ENCODE measurements at places on chromosomes 1 and 21. TPM values are rescaled to one million over a fixed set of nuclear protein-coding genes. Genes with fewer than 3 reads are reported as not detected.

AADACL4 gene
- 0.36 TPM for total RNA-seq

GUCA2B gene
- not detected for total RNA-seq

RABIF gene
- 6.5 TPM for total RNA-seq

DNA sequence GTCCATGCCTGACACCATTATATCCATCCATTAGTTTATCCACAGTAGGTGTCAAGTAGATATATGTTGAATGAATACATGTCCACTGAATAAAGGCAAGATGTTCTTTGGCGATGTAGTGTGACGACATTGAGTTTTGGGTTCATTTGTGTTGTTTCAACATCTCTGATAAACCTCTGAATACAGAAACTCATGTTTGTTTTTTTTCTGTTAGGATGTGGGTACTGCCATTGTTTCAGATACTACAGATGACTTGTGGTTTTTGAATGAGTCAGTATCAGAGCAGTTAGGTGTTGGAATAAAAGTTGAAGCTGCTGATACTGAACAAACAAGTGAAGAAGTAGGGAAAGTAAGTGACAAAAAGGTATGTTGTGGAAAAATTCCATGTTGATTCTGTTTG lies 28.1 kb downstream of the MDM4 start:
- no peaks in the 10 kb centered on the region for H3K4me1 ChIP-seq
- H3K4me3 ChIP-seq, result no peak overlapping the region
- no peak for DNase-seq
- peaks cover 61% of the 10 kb centered on the region for H3K36me3 ChIP-seq
- no peaks in the 10 kb centered on the region for H3K27me3 ChIP-seq

GRCh38 chr1:6103111-6103853 lies 57.6 kb downstream of the KCNAB2 start:
- DNase-seq, result no peak
- no peaks in the 10 kb centered on the region for H3K4me1 ChIP-seq
- H3K27ac ChIP-seq, result no peak overlapping the region
- no peak overlapping the region for H3K4me3 ChIP-seq

GRCh38 chr1:35864813-35865212 lies 18.2 kb upstream of the AGO1 start:
- H3K27me3 ChIP-seq, result no peaks in the 10 kb centered on the region
- no peak overlapping the region for H3K27ac ChIP-seq
- no peak for DNase-seq
- no peak overlapping the region for H3K4me3 ChIP-seq
- H3K36me3 ChIP-seq, result no peaks in the 10 kb centered on the region

All from mesothelial cell of epicardium (in vitro differentiated cells).